ENCODE measurements at places on chromosomes 11 and 22.

- DNase-seq, result no peak
These were observed 185.4 kb downstream of the IGLL1 start for GRCh38 chr22:23394525-23395326.

GRCh38 chr22:44906248-44906936 is 103.4 kb downstream of the PHF21B start:
- no peak for DNase-seq

- no peak for DNase-seq
These were observed 13.4 kb downstream of the CXCR5 start for GRCh38 chr11:118896921-118897591.

GRCh38 chr11:10255388-10256125 is 38.5 kb downstream of the SBF2 start:
- no peak for DNase-seq

DNA sequence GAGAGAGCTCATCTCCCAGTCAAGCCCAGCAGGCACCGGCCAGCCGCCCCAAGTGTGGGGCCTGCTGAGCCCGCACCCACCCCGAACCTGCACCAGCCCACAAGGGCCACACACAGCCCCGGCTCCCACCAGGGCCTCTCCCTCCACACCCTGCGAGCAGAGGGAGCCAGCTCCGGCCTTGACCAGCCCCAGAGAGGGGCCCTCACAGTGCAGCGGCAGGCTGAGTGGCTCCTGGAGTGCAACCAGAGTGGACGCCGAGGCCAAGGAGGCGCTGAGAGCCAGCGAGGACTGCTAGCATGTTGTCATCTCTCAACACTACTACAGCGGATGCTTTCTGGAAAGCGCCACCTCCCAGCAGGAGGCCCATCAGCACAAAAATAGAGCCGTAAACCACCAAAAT is 10.9 kb downstream of the DEFB108B start:
- no peak for DNase-seq

GRCh38 chr22:50114221-50115021 is 24.6 kb downstream of the MOV10L1 start:
- DNase-seq, result no peak
